ENCODE measurements at places on chromosomes 2 and 18.

- DNase-seq: no peak
Measured at GRCh38 chr2:172013396-172013795, 13.6 kb downstream of the METAP1D start.

DNA sequence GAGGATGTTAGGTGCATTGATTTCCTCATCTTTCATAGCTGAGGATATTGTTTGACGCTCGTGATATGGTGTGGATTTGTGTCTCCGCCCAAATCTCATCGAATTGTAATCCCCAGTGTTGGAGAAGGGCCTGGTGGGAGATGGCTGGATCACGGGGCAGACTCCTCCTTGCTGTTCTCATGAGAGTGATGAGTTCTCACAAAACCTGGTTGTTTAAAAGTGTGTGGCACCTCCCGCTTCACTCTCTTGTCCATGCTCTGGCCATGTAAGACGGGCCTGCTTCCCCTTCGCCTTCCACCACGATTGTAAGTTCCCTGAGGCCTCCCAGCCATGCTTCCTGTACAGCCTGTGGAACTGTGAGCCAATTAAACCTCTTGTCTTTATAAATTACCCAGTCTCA, 28.4 kb upstream of the GPC1 start:
- DNase-seq: no peak

- DNase-seq: no peak
Measured at GRCh38 chr2:215028231-215028630, 110.2 kb downstream of the ABCA12 start.

DNA sequence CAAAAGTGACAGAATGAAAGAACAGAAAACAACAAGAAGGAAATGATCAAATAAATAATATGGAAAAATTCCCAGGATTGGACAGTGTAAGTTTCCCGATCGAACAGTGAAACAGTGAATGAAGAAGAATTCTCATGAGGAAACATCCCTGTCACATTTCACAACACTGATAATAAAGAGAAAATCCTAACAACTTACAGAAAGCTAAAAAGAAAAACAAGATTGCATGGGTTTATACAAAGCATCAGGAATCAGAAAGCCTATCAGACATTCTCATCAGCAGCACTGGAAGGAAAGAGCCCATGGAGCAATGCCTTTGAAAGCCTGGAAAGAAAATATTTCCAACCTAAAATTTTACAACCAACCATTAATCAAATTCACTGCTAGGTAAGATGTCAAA, 9.9 kb upstream of the COL6A3 start:
- DNase-seq: no peak

GRCh38 chr2:10620481-10620880, 69.3 kb downstream of the NOL10 start:
- no peak for DNase-seq
